ENCODE measurements at places on chromosomes 11 and 22. TPM values are rescaled to one million over a fixed set of nuclear protein-coding genes. Genes with fewer than 3 reads are reported as not detected.

MS4A7 gene
- not detected for total RNA-seq

PGA3 gene
- total RNA-seq: not detected

MYO18B gene
- under 0.01 TPM for total RNA-seq

TALDO1 gene
- total RNA-seq: 214 TPM

LRRC56 gene
- 0.34 TPM for total RNA-seq

ROBO3 gene
- total RNA-seq: 34.8 TPM

SESN3 gene
- total RNA-seq: 11.9 TPM

APOBEC3C gene
- total RNA-seq: 53.4 TPM

OR6A2 gene
- total RNA-seq: not detected

OR56A1 gene
- total RNA-seq: not detected

TMEM86A gene
- 0.72 TPM for total RNA-seq

SMIM38 gene
- total RNA-seq: not detected

GGT1 gene
- total RNA-seq: 15.8 TPM

All from hair follicular keratinocyte (primary cell).